ENCODE measurements at places on chromosomes 5 and 9.
A peak's percentile ranks its signal among the peaks of the same experiment; 100 is the strongest.

GRCh38 chr5:18968966-18969365 lies 1019.0 kb downstream of the CDH18 start:
- DNase-seq: no peak

DNA sequence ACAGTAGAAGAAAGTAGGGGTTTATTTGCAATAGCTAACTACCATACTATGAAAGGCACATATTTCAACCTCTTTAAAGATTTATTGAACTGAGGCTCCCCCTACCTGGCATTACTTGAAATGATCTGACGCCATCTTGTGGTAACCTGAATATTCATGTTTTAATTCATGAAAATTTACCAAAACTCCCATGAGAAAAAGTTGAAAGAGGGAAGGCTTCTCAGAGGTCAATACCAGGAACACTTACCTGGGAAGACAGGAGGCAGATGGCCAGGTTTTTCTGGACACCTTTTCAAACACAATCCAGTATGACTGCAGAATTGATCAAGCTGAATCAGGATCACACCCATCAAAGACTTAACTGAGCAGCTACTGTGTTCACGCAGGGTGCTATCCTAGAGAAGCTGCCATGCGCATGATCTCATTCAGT lies 9.4 kb downstream of the PRELID2 start:
- no peak for DNase-seq

DNA sequence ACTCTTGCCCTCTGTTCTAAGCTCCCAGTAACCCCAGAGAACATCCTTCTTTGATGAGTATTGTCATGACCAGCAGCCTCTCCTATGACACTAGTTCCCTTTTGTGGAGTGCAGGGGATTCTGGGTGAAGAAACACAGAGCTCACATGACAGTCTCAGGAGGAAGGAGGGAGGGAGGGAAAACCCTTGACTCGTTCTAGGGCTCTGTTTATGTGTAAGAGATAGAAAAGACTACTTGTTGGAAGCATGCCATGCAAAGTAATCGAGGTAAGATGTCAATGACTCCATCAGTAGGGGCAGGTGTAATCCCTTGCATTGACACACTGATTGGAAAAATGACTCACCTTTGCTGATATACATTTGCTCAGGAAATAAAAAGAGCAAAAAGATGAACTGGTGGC lies 190.2 kb upstream of the ELL2 start:
- no peak for DNase-seq

GRCh38 chr5:34914671-34915138 lies 599 bp downstream of the RAD1 start:
- no peak for DNase-seq

DNA sequence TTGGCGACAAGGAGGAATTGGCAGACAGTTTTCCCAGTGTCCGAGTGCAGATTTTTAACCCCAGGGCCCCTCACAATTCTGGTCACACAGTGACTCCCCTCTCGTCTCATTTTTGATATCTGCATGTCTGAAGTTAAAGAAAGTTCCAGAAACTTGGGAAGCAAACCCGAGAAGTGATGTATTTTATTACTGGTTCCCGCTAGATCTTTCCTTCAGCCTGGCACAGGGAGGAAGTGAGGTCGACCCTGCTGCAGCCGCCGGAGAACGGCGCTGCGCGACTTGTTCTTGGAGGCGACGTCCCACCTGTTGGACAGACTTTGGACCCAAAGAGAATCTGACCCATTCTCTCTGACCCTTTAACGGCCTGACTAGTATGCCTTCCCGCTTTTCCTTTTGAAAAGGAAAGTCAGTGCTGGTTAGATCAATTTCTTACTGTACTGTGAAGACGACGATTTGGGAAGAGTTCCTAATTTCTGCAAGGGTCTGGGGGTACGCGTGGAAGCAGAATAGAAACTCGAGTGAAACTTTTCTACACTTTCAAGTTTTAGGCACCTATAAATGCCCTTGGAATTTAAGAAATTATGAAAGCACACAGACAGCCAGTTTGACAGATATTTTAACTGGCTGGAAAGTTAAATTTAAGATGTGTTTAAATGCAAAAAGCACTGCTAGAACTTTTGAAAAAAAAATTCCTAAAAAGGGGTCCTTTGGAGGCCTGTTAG lies 744 bp downstream of the OTULIN start:
- no peak for DNase-seq

DNA sequence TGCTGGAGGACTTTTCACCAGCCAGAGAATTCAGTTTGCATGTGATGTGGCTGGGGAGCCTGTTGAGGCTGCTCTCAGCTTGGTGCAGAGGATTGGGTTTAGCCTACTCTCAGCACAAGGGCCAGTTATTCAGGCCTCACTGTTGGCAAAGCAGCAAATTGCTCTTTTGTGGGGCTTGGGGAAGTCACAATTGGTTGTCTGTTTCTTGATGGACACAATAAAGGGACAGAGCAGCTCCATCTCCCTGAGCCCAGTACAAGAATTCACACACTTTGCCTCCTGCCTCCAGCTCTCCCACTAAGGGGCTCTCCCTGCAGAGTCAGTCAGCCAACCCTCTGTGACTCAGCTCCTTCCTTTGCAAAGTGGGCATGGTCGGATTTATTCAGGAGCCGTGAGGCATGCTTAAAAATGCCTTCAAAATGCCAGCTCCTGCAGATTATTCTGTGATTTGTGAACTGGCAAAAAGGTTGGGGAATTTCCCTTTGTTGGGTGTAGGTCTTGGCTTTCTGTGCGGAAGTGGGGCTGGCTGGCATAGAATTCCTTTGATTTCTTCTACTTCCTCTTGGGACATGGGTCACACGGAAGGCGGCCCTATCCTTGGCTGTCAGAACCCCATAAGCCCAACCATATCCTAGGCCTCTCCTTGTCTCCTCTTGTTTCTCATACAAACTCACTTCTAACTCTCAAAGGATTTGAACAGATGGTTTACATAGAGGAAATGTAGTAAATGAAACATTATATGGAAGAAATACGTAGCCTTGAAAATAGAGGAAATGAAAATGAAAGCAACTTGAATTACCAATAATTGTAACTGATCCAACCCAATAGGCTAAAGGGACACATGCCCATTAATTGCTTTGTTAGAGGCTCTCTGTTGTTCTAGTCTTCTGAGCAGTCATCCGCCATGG lies 118.7 kb upstream of the CD180 start:
- peak; percentile 68 for DNase-seq

DNA sequence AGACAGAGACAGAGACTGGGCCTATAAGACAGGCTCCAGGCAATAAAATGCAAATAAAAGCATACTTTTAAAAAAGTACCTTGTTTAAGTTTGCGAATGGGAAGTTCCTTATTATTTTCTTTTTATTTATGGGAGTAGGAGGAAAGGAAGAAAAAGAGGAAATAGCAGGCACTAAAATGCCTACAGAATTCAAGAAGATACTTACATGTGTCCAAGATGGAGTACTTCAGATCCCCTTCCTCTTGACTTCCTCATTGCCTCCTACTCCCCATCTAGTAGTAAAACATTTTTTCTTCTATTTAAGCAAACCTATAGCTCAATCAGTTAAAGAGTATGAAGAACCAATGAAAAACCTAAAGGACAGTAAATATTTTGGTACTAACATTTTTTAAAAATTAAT lies 24.8 kb downstream of the GKAP1 start:
- DNase-seq: no peak

DNA sequence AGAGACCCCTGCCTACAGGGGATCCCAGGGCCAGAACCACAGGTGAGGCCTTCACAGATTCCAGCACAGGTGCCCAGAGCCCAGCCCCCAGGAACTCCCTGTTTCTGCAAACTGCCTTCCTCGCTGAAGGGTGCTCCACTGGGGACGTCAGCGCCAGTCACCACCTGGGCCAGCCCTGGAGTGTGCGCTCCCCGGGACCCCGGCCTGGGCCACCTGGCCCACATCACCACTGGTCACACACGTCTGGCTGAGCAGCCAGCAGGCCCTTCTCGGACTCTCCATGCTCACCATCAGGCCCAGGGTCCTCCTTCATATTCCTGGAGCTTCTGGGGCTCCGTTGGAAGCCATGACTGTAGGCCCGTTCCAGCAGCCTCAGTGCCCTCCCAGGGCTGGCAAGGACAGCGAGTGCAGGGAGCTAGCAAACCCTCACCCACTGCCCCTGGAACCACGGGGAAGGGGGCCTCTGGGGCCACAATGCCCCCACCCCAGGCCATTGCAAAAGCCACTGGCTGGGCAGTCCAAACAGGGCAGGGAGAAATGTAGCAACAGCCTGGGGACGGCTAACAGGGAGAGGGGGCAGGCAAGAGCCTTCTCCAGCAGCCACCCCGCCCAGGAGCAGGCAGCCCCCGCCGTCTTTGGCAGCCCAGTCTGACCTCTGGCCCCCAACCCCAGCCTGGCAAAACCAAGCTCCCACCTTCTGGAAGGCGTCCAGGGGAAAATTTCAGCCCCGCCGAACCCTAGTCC lies 1.3 kb downstream of the AGPAT2 start:
- DNase-seq: no peak

- no peak for DNase-seq
Observed at GRCh38 chr9:16873126-16873802, 2.8 kb upstream of the BNC2 start.

DNA sequence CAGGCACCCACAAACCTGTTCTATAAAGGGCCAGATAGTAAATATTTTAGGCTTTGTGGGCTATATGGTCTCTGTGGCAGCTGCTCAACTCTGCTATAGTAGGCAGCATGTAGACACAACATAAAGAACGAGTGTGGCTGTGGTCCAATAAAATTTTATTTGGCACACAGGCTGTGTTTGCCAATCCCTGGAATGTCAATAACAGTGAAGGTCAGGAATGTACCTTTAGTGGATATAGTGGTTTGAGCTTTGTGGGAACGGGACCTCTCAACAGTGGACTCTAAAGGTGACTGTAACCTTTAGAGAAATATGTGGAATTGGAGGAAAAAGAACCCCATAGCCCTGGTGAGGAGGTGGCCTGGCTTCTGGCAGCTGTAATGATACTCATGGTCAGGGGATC lies 145.2 kb downstream of the MAST4 start:
- DNase-seq: no peak

GRCh38 chr5:176781054-176781375 lies 29.3 kb upstream of the UNC5A start:
- no peak for DNase-seq
